Motor neuron (in vitro differentiated cells): ENCODE measurements at places on chromosomes 3 and 15. TPM values are rescaled to one million over a fixed set of nuclear protein-coding genes. Genes with fewer than 3 reads are reported as not detected.

DNA sequence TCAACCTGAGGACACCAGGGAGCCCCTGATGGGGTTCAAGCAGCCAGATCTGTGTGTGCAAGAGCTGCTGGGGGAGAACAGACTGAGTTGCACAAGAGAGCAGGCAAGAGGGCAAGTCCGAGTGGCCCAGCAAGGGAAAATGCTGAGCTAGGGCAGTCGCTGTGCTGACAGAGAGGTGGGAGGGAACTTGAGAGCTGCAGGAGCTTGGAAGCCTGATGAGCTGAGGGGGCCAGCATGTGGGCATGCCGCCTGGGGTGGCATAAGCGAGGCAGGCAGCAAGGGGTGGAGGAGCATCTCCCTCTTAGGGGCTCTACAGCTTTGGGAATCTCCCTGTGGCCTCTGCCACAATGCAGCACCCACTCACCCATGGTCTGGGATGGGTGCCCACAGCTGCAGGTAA, 4.7 kb upstream of the CORO2B start:
- no peak for ATAC-seq

DNA sequence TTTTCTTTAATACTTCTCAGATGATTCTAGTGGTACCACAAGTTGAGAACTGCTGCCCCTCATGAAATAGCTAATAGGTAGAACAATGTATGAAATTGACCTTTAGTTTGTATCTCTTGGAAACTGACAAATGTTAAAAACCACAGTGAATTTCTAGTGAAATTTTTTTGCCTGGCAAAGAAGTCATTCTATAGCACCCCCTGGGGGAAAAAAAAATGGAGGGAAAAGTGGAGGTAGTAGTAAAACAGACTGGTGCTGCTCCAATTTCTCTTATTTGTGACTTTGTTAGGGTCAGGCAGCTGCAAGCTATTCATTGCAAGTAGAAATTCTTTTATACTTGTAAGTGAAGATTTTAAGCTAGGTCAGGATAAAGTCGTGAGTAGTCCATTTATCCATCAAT, 605.0 kb downstream of the NLGN1 start:
- no peak for ATAC-seq

GRCh38 chr3:195352895-195353488, 82.0 kb upstream of the XXYLT1 start:
- ATAC-seq: no peak

DNA sequence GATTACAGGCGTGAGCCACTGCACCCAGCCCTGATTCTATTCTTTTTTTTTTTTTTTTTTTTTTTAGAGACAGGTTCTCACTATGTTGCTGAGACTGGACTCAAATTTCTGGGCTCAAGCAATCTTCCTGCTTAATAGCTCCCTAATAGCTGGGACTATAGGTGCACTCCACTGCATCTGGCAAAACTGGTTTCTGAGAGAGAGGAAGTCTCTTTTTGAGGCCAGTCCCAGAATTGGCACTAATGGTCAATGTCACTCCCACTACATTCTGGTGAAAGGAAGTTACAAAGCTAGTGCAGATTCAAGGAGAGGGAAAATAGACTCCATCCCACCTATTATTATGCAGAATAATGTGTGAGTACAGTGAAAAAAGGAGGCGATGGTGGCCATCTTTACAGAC, 5.8 kb upstream of the TGFBR2 start:
- no peak for ATAC-seq

- peak; percentile 100 for ATAC-seq
These were observed 39.7 kb upstream of the SPSB4 start for GRCh38 chr3:141011232-141011996.

DNA sequence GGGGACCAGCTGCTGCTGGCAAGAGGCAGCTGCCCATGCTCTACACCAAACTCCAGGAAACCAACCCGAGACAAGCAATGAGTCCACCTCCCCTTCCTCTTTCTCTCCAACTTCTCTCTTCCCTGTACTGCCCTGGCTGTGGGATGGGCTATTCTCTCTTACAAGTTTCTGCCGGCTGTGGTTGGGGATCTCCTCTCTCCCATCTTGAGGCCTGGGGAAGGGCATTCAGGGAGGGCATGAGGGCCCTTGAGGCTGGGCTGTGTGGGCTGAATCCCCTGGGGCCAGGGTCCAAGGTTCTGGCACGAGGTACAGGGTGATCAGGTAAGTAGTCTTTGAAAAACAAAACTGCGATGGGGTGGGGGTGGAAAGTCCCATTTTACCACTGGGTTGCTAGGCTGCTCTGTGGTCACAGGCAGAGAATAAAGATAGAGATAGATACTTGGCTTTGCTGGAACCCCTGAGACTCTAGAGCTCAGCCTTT, 32.3 kb upstream of the CTSH start:
- ATAC-seq: no peak

- no peak for ATAC-seq
These were observed 34.0 kb downstream of the SENP5 start for GRCh38 chr3:196901768-196902167.

DNA sequence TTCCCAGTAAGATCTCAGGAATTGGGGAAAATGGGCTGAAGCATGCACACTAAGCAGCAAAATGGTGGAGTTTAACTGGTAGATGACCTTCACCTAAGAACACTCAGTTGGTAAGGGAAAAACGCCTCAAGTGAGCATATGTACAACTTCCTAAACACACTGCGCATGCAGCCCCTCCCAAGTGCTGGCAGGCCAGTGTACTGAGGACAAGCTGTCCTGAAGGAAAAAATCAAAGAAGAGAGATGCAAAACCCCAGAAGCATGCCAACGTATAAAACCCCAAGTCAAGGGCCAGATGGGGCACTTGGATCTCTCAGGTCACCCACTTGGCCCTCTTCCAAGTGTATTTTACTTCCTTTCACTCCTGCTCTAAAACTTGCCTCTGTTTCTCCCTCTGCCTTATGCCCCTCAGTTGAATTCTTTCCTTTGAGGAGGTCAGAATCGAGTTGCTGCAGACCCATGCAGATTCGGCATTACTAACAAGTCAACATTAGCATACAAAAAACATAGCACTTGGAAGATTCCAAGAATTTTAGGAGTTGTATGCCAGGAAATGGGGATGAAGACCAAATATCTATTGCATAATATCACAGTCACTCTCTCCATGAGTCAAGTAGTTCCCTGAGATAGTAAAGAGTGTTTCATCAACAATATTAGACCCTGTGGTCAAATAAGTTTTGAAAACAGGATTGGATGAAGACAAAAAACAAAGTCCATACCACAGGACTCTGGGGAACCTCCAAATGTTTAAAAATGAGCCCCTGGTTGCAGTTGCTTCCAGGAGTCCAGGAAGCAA, 10.8 kb upstream of the FYCO1 start:
- ATAC-seq: no peak

- ATAC-seq: no peak
These were observed 260.9 kb downstream of the TIGIT start for GRCh38 chr3:114554731-114555130.

DNA sequence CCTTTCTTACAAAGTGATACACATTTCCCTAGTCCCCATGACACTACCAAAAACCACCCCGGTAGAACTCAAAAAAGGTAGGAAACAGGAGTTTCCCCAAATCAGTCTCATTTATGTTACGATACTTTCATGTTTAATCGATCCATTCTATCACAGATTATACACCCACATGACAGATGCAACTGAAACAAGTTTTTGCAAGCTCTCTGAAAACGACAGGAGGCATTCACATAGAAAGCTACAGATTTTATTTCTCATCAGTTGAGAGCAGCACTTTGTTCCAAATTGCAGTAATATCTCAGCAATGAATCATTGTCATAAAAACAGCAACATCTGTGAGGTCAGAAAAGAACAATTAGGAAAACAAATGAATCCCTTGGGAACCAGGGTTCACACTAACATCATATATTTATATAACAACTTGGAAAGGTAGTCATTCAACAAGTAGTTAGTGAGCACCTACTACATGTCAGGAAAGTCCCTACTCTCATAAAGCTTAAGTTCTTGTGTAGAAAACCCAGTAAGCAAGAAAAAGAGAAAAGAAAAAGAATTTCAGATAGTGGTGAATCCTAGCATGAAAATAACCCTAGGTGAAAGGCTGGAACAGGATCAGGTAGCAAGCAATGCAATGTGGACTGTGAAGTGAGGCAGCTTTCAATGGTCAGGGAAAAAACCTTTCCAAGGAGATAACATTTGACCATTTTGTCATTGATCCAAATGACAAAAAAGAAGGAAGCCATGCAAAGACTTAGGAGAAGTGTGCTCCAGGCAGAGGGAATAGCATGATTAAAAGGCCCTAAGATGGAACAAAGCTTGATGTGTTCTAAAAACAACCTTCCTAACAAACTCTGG, 8.3 kb downstream of the PLD1 start:
- ATAC-seq: no peak

DNA sequence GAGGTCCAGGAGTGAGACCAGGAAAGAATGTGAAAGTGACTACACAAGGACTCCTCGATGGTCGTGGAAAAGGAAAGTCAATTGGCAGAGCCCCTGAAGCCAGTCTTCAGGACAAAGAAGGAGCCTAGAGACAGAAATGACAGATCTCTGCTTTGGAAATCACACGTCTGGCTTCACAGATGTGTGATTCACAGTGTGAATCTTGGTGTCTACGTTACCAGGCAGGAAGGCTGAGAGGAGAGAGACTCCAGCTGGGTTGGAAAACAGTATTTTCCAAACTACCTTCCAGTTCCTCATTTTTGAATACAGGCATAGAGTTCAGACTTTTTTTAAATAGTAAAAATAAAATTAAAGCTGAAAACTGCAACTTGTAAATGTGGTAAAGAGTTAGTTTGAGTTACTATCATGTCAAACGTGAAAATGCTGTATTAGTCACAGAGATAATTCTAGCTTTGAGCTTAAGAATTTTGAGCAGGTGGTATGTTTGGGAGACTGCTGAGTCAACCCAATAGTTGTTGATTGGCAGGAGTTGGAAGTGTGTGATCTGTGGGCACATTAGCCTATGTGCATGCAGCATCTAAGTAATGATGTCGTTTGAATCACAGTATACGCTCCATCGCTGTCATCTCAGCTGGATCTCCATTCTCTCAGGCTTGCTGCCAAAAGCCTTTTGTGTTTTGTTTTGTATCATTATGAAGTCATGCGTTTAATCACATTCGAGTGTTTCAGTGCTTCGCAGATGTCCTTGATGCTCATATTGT, 6.0 kb downstream of the CCR2 start:
- peak; percentile 70 for ATAC-seq

DNA sequence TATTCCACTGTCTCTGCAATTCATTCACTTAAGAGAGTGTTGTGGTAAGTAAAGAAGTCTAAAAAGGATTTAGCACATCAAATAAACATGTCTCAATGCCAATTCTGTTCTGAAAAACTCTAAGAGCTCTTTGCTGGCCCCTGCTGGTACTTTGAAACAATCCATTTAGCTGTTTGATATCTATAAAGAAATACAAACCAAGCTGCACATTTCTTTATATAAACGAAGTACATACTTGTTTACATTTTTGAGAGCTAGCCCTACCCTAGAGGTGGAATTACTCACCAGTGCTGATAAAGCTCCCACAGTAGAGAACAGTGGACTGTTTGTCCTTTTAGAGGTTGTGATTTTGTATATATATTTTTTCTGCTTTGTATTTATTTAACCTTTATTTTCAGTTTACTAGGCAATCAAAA, 75.5 kb downstream of the NEDD4 start:
- peak; percentile 73 for ATAC-seq

DNA sequence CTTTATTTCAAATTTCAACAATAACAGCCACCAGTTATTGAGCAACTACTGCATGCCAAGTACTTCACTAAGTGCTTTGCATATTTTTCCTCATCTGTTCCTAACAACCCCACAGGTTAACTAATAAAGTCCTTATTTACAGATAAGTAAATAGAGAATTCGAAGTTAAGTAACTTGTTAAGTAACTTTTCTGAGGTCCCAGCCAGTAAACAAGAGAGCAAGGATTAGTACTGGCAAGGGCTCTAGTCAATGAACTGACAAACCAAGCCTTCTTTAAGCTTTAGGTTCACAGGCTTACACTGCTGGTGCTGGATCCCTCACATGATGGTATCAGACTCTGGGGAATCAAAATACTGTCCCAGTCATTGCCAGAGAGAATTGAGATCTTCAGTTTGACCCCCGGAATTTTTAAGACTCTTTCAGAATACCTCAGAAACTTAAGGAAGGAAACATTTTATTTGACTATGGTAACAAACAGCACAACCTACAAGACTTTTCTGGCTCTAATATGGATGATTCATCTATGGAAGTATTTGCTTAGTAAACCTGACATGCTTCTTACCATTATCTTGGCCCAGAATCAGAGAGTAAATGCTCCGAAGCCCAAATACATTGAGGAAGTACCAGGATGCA, 16.5 kb downstream of the EMC3 start:
- no peak for ATAC-seq

- ATAC-seq: peak; percentile 79
These were observed 211.6 kb upstream of the LRRN1 start for GRCh38 chr3:3587647-3587972.

GRCh38 chr3:128849911-128850455, 29.4 kb upstream of the ACAD9 start:
- ATAC-seq: no peak

GRCh38 chr15:98562331-98562937, 85.9 kb upstream of the IGF1R start:
- ATAC-seq: peak; percentile 95

DNA sequence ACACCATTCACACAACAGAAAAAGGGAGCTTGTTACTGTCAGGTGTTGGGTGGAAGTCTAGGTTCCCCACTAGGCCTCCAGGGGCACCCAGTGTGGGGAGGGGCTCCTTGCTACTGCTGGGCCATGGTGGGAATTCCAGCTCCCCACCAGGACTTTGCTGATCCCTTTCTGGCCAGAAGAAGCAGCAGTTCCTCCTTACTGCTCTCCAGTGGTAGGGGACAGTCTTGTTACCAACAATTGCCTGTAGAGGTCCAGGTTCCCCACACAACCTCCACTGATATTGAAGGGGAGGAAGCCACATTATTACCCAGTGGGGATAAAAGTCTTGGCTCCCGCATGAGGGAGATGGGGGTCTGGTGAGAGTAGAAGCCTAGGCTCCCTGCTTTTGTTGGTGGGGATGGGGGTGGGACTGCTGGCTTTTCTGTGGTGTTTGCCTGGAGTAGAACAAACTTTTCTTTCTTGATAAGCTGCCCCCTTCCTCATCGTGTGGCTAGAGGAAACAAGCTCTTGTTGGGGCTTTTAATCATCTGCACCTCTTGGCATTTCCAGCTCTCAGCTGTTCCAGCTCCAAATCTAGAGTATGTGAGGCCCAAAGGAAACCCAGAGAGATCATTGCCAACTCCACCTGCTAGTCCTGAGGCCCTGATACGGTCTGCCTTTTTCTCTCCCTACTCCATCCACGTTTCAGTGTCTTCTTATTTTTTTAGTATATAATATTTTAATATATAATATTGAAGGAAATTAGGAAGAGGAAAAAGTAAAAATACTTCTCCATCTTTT, 824.2 kb downstream of the AGBL1 start:
- ATAC-seq: no peak

The GPR176 gene
- 40.6 and 48.8 TPM in 2 replicates for total RNA-seq

The SERINC4 gene
- total RNA-seq: 0.46 and 0.88 TPM in 2 replicates

The P3H2 gene
- total RNA-seq: 1.5 and 2.1 TPM in 2 replicates

The CCDC80 gene
- total RNA-seq: 679 and 681 TPM in 2 replicates

The GSK3B gene
- total RNA-seq: 25.5 and 29.0 TPM in 2 replicates

The A4GNT gene
- 0.38 and 0.45 TPM in 2 replicates for total RNA-seq
